ENCODE measurements at places on chromosomes 1 and 21.

- no peak for DNase-seq
Measured at GRCh38 chr1:197779921-197780320, 4.6 kb upstream of the DENND1B start.

DNA sequence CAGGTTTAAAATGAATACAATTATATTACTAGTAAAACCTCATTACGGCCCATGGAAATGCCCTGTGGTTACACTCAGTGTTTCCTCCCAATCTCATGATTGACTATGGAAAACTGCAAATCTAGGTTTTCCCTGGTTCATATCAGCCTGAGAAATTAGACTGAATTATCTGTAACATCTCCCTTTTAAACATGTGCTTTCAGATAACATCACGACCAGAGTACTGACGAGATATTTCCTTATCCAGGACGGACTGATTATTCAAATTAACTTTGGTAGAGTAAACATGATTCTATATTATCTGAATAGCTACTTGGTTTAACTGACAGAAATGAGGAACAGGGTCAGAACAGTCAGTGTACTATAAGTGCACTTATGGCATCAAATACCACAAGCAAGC is 82.3 kb downstream of the RGS7 start:
- no peak for DNase-seq

- DNase-seq, result no peak
Measured at GRCh38 chr1:36323636-36324352, at the start of gene EVA1B. Gene EVA1B (minus strand): TSS chr1:36323645. CDS start chr1:36323037, 608 bp downstream.

- DNase-seq, result no peak
Measured at GRCh38 chr1:202286622-202287097, 55.1 kb downstream of the UBE2T start.

- DNase-seq, result no peak
Measured at GRCh38 chr21:33691945-33692603, 49.8 kb downstream of the ITSN1 start.

DNA sequence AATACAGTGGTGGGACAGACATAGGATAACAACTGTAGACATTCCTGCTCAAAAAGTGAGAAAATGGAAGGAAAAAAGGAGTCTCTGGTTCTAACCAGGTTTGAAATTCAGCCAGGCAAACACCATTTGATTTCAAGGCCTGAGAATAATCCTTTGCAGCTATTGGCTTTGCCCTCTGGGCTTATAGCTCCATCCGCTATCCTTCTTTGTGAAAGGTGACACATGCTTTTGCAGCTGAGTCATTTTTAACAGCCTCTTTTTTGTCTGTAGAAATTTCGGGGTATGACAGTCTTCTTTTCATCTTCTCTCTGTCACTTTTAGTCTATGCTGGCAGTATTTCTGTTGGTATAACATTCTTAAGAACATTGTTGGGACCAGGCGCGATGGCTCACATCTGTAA is 16.2 kb downstream of the SDHC start:
- DNase-seq, result no peak

DNA sequence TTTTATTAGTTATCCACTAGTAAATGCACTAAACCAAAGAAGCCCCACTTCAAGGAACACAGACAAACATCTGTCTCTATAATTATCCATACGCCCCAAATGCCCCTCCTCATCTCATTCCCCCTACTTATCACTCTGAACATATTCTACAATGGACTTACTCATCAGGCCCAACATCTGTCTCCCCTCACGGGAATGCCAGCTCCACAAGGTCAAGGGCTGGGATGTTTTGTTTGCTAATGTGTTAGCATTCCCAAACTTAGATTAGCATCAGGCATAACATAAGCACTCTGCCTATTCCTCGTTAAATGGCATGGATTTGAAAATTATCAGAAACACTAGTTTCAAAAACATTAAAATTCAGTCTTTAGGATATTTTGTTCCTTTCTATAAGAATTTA is 279.5 kb downstream of the DSCAM start:
- no peak for DNase-seq

- DNase-seq, result no peak
Measured at GRCh38 chr1:31745946-31746670, 18.0 kb downstream of the ADGRB2 start.

GRCh38 chr21:37026499-37026898 is 20.0 kb downstream of the RIPPLY3 start:
- no peak for DNase-seq

DNA sequence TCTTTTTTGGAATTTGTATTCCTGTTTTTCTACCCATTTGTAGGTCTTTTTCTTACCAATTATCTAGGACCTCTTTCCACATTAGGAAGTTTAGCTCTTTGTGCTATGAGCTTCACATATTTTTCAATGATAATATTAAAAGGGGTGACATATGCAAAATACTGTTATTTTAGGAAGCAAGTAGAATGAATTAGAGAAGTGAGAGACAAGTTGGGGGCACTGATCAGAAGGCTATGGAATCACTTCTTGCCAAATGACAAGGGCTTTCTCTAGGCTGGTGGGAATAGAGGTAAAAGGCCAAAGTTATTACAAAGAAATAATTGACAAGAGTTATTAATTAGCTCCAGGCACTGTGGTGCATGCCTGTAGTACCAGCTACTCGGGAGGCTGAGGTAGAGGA is 4.3 kb upstream of the BCAR3 start:
- DNase-seq, result no peak

DNA sequence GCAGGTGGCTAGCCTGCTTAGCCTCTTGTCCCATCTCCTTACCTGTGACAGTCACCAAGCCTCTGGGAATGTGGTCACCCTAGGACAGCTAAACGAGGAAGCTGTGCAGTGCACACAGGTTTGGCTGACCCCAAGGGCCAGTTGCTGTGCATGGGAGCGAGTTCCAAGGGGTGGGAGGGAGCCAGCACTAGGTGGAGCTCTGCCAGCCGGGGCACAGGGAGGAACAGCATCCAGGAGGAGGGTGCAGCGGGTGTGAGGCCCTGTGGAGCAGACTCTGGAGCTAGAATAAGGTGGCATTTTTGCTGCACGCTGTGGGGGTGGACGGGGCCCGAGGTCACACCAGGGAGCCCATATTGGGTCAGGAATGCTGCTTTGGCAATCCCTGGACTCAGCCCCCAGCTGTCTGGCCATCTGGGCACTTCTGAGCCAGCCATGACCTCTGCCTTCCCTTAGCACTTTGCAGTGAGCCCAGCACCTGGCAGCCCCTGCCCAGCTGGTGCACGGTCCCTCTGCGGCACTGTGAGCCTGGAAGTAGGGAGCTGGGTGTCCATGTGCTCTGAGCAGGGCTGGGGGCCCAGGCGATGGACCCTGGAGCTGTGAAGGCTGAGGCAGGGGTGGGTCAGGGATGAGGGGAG is 8.7 kb downstream of the PDXK start:
- DNase-seq, result no peak

GRCh38 chr1:180994262-180994661 is 28.4 kb downstream of the STX6 start:
- DNase-seq, result no peak

DNA sequence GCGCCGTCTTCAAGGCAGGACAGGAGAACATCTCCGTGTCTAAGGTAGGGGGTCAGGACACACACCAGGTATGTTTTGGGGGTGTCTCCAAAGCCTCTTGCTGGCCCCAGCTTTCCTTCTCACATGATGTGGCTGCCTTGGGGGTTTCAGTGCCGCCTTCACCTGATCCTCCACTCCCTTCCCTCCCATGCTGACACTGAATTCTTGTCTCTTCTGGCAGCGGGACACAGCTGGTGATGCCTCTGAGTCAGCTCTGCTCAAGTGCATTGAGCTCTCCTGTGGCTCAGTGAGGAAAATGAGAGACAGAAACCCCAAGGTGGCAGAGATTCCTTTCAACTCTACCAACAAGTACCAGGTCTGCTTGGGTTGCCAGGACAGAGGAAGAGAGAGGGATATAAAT is 13.5 kb downstream of the ATP1A2 start:
- no peak for DNase-seq

DNA sequence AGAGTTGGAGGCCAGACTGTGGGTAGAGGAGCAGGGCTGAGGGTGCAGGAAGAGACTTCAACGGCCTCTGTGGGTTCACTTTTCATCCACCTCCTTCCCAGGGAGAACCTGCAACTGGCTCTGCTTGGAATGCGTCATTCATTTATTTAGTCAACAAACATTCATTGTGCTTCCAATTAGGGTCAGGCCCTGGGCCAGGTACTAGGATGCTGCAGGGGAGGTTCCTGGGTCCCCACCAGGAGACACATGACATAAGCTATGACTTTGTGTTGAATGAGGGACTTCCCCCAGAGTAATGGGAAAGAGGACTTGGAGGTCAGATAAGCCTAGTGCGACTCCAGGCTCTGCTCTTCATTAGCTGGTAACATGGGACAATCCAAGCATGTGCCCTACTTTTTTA is 46.3 kb upstream of the RPL11 start:
- DNase-seq, result no peak

- no peak for DNase-seq
Measured at GRCh38 chr1:29633771-29634170, 397.4 kb downstream of the PTPRU start.

- DNase-seq, result no peak
Measured at GRCh38 chr1:167344112-167344511, 123.4 kb downstream of the POU2F1 start.

DNA sequence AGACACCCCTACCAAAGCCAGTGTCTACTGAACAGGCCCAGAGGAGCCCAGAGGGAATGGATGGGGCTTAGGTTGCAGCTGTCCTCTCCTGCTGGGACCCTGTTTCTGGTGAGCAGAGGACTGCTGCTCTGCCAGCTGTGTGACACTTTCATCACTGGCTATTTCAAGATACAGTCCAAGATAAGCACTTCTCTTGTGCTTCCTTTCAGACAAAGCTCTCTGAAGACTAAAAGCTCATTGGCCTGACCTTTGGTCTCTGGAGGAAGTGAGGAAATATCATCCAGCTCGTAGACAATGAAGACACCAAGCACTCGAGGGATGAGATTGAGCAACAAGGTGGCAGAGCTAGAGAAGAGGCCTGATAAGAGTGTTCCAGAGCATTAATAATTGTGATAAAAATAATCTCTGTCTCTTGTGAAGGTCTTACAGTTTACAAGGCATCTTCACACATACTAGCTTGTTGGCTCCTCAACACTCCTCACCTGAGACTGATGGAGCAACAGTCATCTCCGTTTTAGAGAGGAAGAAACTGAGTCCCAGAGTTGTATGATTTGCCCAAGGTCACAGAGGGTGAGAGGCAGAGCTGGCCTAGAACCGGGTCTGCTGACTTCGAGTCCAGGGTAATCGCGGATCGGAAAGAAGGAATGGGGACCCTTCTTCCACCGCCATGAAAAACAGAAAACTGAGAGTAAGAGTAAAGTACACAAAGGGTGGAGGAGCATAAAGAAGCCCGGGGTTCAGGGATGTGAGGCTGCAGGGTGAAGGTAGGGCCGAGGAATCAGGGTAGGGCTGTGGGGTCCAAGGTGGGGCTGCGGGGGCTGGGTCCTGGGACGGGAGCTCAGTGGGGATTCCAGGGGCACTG is 666 bp downstream of the PAFAH2 start:
- no peak for DNase-seq

GRCh38 chr1:155079210-155079486 is 511 bp downstream of the EFNA3 start:
- DNase-seq, result no peak

GRCh38 chr1:96333522-96334235 is 387.9 kb upstream of the PTBP2 start:
- no peak for DNase-seq

GRCh38 chr1:169891539-169891885 is 2.2 kb downstream of the SCYL3 start:
- DNase-seq, result no peak

DNA sequence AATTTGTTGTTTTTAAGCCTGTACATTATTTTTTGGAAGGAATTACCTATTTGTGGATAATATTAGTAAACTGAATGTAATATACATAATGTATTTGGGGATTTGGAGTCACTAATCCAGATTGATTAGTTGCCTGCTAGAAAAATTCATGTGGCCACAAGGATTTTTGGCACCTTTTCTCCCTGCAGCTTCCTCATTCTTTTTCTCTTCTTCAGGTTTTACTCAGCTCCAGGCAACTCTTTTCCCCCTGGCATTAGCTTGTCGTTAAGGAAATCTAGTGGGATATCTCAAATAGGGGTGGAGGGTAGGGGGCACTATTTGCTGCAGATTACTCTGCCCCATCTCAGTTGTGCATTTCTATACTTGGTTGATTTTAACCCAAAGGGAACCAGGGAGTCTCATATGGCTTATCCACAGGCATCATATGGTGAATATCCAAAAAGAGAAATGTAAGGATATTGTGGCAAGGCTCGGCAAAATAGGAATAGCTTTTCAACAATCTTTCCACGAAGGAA is 203.1 kb downstream of the NFIA start:
- no peak for DNase-seq

DNA sequence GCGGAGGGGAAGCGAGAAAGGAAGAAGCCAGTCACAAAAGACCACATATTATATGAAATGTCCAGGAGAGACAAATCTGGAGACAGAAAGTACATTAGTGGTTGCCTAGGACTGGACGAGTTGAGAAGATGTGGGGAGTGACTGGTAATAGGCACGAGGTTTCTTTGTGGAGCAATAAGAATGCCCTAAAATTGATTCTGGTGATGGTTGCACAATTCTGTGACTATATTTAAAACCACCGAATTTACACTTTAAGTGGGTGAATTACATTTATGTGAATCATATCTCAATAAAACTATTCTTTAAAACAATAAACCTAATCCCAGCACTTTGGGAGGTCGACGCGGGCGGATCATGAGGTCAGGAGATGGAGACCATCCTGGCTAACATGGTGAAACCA is 63.1 kb downstream of the ZNF281 start:
- no peak for DNase-seq

GRCh38 chr1:30450818-30451233 is 272.6 kb downstream of the MATN1 start:
- DNase-seq, result no peak

- DNase-seq, result no peak
Measured at GRCh38 chr1:184163674-184164465, 112.3 kb downstream of the TSEN15 start.

DNA sequence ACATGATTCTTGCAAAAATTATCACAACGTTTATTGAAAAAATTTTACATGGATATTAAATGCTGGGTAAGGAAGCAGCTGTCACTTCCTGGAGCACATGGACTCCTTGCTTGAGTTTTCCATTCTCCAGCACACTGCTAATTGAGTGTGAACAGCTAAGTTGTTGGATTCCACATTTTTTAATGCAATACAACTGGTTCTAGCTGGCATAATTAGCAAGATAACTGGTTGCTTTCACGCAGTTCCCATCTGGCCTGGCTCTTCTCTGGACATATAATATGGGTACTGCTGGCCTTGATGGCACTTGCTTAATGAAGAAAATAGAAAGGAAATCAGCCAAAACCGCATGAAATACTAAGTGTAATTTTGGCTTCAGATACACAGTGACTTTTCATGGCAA is 26.6 kb downstream of the RGS21 start:
- no peak for DNase-seq

DNA sequence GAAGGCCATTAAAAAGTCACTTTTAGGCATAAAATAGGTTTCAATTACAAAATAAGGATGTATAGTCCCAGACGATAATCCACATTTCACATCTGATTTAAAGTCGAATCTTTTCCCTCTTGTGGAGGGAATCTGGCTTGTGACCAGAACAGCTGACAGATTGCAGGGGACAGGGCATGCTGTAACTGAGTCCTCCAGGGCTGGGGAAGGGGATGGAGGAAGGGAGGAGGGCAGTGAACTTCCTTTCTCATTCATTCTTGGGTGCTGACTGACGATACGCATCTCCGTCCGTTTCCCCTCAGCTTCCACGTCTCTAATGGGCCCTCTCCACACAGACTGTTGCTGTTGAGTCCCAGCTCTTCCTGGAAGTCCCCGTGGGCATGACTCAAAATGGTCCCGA is 108.1 kb upstream of the CSF3R start:
- no peak for DNase-seq

- no peak for DNase-seq
Measured at GRCh38 chr1:3093898-3094626, 25.1 kb downstream of the PRDM16 start.

- no peak for DNase-seq
Measured at GRCh38 chr1:94438692-94439276, 20.6 kb downstream of the ABCD3 start.
